Endothelial cell of umbilical vein (primary cell): ENCODE measurements at places on chromosomes 12 and 14.
A peak's percentile ranks its signal among the peaks of the same experiment; 100 is the strongest.

GRCh38 chr12:21456291-21456780 is 18.9 kb downstream of the PYROXD1 start:
- DNase-seq: no peak

- DNase-seq: peak; percentile 47
Observed at GRCh38 chr12:54358191-54358944, 5.9 kb downstream of the GPR84 start.

DNA sequence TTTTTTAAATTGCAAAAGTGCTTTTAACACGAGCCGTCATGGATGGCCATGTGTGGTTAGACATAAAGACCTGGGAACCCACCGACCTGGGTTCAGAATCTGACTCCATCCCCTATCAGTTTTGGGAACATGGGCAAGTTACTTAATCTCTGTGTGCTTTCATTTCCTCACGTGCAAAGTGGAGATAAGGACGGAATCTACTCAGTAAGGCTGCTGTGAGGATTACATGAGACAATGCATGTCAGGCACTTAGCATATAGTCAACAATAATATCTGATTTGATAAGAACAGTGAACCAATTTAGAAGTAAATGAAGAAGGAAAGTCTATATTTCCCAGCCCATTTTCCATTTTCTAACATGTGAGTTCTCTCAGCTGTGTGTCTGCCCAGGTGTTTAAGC is 235.4 kb downstream of the SUDS3 start:
- no peak for DNase-seq

GRCh38 chr12:14313379-14314138 is 51.9 kb upstream of the ATF7IP start:
- DNase-seq: no peak

- no peak for DNase-seq
Observed at GRCh38 chr14:94646066-94646465, 33.9 kb downstream of the SERPINA3 start.
